Stimulated activated CD4-positive, alpha-beta T cell treated with anti-CD3 and anti-CD28 coated beads, Interleukin-15, amount 100 ng/mL, for 48 hours (primary cell): ENCODE measurements at places on chromosomes 5 and 9.

GRCh38 chr9:93670208-93671019 lies 94.0 kb downstream of the PHF2 start:
- DNase-seq = no peak

DNA sequence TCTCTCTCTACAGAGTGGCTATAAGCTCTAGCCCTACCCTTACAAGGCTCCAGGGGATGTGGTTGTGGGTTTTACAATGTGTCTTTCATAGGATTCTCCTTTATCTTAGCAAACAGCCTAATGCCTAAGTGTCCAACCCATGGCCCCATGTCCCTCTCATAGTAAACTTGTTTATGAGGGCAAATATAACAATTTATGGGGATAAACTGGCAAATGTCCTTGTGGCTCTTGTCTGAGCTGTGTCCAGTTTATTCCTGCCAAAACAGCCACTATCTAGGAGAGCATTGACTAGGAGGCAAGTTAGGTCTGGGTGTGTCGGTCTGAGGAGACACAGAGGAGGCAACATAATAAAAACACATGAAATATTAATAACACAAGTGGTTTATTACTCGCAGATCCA lies 335.1 kb downstream of the IZUMO3 start:
- no peak for DNase-seq

- no peak for DNase-seq
These were observed 90.1 kb upstream of the FAM169A start for GRCh38 chr5:74956278-74956677.

- no peak for DNase-seq
These were observed 26.8 kb upstream of the ADAMTSL1 start for GRCh38 chr9:18447131-18447530.

DNA sequence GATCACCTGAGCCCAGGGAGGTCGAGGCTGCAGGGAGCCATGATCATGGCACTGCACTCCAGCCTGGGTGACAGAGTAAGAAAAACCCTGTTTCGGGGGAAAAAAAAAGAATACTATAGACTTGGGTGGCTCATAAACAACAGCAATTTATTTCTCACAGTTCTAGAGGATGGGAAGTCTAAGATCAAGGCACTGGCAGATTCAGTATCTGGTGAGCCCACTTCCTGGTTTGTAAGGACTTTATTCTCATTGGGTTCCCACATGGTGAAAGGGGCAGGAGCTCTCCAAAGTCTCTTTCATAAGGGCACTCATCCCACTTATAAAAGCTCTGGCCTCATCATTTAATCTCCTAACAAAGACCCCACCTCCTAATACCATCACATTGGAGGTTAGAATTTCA lies 8.7 kb downstream of the HINT1 start:
- no peak for DNase-seq

DNA sequence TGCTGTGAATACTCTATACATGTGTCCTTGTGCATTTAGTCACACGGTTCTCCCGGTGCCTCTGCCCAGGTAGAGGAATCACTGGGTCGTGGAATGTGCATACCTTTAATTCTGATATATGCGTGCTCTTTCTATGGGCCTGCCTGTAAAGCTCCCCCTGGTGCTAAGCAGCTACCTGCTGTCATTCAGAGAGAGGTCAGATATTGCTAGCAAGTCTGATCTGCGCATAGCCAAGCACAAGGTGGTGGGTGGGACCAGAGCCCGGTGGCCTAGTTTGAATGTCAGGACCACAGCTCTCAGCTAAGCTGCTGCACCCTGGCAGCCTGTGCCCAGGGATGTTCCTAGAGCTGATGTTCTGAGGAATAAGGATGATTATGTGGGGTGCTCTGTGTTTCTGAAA lies 33.4 kb downstream of the TJP2 start:
- DNase-seq = no peak

DNA sequence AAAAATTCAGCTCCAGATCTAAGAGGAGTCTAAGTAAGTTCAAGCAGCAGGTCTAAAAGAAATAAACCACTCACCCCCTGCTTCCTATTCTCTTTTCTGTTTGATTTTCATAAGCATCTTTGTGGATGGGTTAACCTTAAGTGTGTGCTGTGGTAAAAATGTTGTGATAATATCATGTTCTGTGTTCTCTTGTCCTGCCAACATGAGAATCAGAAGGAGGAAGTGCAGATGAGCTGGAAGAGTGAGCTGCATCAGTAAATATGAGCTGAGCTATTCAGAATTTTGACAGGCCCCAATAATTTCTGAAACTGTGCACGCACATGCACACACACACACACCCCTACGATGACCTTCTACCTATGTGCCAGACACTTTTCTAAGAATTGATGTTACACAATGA lies 186.5 kb upstream of the ANKRD55 start:
- no peak for DNase-seq

DNA sequence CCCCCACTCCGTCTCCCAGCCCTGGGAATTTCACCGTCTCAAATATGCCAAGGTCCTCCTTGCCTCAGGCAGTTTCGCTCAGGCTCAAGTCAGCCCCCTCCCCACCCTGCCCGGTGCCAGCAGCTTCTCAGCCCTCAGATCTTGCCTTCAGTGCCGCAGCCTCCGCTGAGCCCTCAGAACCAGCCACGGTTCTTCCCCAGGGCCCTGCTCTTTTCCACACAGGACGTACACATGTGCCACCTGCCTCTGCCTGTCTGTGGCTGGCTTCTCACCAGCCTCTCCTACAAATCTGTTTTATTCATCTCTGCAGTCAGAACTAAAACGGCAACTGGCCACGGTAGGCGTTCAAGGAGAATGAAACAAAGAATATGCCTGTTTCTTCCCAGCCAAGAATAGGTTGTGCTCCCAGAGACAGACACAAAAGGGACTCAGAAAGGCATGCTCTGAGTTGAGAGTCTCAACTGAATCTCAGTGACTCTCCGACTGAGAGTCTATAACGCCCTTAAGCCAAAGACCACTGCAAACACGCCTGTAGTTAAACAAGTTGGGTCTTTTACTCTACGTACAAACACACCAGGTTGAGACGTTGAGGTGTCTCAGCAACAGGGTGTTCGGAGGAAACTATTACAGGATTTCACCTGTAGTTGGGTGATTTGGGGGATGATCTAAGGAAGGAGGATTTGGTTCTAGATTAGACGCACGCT lies 10.6 kb upstream of the GRIN1 start:
- no peak for DNase-seq

DNA sequence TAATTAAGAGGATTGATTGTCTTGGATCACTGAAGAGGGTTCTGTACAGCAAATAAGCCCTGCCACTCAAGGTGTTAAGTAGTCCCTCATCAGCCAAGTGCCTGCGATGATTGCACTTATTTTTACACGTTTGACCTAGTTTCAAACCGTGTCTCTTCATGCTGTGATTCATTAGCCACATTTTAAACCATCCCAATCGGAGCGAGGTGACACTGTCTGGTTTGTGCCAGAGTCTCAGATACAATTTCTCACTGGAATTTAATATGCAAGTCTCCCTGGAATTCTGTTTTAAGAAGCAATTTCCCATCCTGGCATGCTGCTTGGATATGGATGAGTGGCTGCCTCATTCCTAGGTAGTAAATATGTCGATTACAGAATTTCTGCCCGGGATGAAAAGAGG lies 1.6 kb downstream of the INSYN2B start:
- DNase-seq = no peak

DNA sequence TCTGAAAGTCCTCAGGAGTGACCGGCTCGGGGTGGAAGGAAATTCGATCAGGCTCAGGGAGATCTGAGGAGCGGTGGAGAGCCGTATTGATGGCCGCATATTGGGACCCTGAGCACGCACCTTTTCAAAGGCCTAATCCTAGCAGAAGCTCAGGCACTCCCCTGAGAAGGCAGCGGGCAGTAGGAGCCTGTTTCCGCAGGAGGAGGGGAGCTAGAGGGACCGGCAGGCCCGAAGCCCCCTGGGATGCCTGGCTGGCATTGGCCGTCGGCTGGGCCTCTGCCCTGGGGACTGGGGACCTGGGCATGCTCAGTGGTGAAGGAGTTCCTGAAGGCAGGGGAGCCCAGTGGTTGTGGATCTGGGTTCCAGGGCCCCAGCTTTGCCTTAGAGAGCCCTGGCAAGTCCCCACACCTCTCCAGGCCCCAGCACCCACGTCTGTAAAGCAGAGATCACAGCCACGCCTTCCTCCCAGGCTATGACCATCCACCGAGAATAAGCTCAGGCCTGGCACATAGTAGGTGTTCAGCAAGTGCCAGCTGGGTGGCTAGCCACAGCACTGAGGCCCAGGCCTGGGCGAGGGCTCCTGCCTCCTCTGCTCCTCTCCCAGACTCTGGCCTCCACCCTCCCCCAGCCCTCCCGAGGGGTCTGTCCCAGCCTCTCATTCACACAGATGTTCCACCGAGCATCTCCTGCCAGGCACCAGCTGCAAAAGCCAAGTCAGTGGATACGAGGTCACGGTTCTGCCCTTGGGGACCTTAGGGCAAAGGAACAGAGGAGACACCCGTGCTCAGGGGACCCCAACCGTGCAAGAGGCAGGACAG lies 17.2 kb upstream of the QRFP start:
- no peak for DNase-seq

DNA sequence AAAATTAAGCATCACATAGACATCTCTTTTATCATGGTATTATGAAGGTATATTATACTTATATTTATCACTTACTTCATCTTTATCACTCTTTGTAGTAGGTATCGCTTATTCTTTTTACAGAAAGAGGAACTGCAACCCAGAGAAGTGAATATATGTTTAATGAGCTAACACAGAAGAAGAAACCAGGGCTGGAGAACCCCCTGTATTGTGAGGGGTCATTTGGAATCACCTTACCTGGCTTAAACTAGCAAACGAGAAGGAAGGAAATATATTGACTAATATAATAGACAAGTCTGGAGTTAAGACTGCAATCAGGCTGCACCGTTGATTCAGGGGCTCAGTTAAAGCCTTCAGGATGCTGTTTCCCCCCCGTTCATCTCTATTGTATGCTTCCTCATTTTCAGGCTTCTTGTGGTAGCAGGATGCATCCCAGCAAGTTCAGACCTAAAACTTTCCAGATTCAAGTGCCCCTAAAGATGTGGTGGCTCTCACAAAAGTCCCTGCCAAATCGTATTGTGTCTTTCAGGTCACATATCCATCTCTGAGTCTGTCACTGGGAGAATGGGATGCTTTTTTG lies 146.4 kb downstream of the GCNT1 start:
- no peak for DNase-seq

DNA sequence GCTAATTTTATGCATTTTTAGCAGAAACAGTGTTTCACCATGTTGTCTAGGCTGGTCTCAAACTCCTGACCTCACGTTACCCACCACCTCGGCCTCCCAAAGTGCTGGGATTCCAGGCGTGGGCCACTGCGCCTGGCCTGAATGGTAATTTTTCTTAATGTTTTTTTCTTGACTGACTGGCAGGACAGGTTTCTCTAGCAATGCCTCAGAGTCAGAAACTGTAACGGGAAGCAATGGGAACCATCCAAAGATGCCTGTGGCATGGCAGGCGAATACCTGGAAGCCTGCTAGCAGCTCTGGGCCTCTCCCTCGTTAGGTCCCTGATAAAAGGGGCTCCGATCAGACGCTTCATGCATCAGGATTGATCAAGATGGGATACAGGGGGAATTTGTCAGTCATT lies 639.2 kb downstream of the NR2F1-AS1 start:
- DNase-seq = no peak

- no peak for DNase-seq
These were observed 369.5 kb downstream of the NTRK2 start for GRCh38 chr9:85038824-85039608.

DNA sequence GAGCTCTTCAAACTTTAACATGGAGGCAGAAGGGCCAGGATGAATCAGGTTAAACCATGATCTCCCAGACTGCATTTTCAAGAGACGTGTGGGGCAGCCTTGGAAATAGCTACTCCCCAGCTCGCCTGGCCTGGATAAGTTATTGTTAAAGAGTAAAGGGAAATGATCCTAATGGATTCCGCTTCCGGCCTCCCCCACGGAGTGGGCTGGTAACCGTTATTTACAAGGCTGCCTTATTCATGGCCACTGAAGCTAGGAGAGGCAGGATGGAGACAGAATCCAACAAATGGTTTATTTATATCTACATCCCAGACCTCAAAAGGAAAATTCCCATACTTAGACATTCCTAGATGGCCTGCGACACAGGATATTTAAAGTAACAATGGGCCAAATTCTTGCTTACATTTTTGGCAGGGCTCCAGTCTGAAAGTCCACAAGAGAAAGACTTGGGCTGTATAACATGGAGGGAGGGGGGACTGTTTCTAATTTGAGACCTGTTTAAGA lies 27.9 kb downstream of the SPRY4 start:
- DNase-seq = no peak

GRCh38 chr9:87729246-87729645 lies 3.3 kb downstream of the CTSL start:
- no peak for DNase-seq

- DNase-seq = no peak
These were observed 132.1 kb downstream of the PDZD2 start for GRCh38 chr5:31770998-31771397.

DNA sequence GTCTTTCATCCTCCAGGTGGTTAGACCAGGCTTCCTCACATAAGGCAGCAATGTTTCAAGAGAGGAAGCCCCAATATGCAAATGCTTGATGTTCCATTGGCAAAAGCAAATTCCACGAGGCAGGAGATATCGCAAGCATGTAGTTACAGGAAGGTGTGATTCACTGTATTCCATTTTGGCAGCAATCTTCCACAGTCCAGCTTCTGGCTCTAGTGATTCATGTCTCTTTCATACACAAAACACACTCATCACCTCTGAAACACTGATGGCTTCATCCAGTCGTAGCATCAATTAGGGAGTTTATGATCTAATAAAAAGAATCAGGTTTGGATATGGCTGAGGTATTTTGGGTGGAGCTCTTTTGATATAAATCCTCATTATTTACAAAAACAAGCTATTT lies 552.2 kb upstream of the RIOK2 start:
- DNase-seq = no peak

- no peak for DNase-seq
These were observed 8.8 kb downstream of the IPPK start for GRCh38 chr9:92661127-92661526.

DNA sequence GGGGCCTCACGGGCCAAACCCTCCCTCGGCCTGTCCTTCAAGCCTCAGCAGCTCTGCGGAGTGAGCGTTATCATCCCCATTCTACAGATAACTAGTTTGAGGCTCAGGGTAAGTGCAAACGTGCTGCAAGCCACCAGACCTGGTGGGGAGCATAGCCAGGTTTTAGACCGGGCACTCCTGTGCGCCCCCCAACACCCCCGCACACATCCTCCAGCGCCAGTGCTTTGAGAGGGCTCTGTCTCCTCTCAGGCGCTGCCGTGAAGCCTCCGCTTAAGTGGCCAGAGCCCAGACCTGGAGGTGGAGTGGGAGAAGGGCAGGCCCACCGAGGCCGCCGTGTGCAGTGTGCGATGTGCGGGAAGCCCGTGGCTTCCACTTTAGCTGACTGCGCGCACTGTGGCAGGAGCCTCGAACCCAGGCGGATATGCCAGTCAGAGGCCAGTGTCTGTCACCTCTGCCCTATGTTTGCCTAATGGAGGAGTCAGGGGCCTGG lies 1.6 kb upstream of the MGAT1 start:
- DNase-seq = no peak
